ENCODE measurements at places on chromosomes 7 and 10.

DNA sequence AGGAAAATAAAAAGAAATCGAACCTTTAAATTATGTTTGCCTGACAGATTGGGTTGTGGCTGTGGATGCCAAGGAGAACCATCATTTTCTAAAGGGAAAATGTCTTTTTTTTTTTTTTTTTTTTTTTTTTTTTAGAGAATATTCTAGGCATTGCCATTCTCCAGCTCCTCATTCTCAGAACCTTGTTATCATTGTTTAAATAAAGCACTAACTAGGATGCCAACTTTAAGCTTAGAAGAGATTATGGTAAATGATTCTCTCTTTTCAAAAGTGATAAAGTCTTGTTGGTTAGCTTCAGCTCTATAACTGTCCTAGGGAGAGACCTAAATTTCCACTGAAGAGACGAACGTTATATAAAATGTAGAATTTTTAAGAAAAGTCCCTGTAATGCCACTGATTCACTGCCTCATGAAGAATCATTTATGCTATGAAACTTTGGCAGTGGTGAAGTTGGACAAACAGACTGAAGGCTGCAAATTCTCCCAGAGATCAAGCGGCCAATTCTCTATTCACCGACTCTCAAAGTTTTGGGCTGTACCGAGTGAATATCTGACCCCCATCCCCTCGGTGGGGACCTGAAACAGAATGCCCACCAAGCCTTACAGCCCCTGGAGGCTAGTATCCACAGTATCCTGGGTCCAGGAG, 207.9 kb upstream of the PITRM1 start:
- DNase-seq, result no peak

GRCh38 chr10:118595064-118595420, 406 bp downstream of the PRLHR start:
- no peak for DNase-seq

DNA sequence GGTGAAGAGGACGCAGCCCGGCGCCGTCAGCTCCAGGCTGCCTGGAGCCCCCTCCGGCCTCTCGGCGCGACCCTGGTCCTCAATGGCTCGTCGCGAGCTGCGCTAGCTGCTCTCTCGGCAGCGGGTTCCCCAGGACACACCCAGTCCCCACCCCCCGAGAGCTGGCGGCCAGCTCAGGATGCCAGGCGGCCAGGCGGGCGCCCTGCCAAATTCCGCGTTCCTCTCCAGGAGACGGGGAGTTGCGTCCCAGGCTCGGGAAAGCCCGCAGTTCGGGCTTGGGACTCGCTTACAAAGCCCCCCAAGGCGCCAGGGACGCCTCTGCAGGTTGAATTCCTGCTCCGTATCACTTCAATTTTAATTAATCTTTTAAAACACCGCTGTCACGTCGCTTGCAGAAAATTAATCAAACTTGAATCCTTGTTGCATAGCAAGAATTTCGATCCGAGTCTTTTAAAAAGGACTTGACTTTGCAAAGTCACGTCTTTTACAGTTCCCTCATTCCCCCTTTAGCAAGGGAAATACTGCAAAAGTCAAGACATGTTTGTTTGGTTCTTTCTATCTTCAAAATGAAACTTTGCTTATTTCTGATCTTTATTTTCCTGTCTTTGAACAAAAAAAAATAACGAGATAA, 28.2 kb downstream of the SKIDA1 start:
- DNase-seq, result peak; percentile 94

DNA sequence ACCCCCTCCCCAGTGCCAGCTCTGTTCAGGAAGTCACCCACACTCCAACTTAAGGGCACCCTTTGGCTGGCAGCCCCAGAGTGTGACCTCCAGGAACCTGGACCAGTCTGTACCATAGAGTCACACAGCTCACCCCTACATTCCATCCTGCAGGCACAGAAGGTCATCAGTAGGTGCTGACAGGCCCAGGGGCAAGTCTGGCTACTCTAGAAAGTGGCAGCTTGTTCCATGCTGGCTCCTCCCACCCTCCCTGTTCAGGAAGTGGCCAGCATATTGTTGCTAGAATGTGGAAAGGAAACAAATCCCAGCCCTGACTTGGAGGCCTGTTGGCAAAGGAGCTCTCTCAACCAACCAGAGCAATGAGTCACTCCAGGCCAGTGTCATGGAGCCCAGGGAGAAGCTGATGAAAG, 3.2 kb upstream of the NCOA4 start:
- no peak for DNase-seq

GRCh38 chr10:48496831-48497779, 107.8 kb downstream of the ARHGAP22 start:
- peak; percentile 57 for DNase-seq

GRCh38 chr7:15527648-15528047, 34.2 kb downstream of the AGMO start:
- DNase-seq, result no peak

- no peak for DNase-seq
Observed at GRCh38 chr7:103134836-103135554, 13.9 kb downstream of the NAPEPLD start.

DNA sequence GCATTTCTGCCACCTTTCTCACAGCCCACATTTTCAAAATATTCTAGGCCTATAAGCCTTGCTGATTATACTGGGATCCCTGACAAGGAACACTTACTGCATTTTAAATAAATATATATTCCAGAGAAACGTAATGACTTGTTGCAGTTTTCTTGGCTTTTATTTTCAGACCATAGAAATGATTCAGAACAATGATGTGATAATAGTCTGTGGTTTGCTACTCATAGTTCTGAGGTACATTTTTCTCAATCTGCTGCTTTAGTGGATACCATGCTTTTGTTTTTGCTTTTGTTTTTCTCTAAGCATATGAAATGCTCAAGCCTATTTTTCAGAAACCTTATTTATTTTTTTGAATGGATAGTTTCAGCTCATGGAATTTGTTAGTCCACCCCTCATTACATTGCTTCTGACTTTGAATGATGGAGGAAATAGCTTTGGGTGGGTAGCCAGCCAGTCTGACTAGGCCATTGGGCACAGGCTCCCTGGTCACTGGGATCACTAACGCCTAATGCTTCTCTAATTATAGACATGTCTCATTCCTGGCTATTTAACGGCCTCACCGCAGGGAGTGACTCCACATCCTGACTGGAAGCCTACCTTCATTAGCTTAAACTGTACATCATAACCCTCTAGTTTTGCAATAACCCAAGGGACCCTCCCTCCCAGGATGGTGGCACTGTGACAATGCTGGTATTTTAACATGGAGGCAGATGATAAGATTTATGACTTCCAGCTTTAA, 66.1 kb downstream of the MBL2 start:
- DNase-seq, result no peak

- DNase-seq, result peak; percentile 75
Observed at GRCh38 chr7:100705320-100705752, 585 bp upstream of the POP7 start.

GRCh38 chr7:117493460-117493859, 13.6 kb downstream of the CFTR start:
- no peak for DNase-seq

DNA sequence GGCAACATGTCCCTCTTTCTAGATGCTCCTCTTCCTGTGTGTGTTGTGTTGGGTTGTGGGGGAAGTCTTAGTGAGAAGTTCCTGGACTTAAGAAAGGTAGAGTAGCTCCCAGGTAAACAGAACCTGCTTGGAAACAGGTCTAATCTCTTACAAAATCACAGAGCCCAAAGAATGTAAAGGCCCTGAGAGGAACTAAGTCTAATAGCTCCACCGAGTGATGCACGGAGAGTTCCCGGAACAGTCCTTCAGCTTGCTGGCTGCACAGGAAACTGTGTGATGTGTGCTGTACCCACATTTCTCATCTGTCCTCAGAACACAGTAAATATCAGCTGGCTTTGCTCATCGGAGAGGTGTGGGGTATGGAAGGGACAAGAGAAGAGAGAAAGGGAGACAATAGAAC, 182.6 kb upstream of the LYZL1 start:
- DNase-seq, result no peak

DNA sequence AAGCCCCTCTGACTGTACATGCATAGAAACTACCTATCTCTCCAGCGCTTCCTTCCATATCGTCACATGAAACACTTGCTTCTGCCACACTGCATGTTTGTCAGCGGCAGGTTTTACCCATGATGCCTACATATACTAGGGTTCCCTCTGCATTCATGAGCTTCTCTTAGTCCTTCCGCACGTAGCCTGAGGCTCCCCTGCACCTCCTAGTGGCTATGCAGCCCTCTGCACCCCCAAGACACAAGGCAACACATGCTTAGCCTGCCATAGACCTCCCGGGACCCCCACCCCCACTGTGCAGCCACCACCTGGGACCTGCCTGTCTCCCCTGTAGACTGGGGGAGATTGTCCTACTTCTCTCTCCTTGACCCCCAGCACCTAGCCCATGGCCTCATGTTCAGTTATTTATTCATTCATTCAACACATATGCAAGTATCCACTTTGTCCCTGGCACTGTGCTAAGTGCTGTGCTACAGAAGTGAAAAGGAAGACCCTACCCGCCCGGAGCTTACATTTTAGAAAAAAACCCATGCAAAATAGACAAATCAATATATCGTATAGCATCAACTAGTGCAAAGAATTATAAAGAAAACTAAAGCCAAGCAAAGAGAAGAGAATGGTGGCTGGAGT, 23.5 kb downstream of the TMEM273 start:
- DNase-seq, result no peak

- peak; percentile 84 for DNase-seq
Observed at GRCh38 chr10:78960316-78960800, 108.4 kb upstream of the ZMIZ1 start.

GRCh38 chr7:1562116-1562515, 6.1 kb upstream of the TMEM184A start:
- DNase-seq, result no peak

DNA sequence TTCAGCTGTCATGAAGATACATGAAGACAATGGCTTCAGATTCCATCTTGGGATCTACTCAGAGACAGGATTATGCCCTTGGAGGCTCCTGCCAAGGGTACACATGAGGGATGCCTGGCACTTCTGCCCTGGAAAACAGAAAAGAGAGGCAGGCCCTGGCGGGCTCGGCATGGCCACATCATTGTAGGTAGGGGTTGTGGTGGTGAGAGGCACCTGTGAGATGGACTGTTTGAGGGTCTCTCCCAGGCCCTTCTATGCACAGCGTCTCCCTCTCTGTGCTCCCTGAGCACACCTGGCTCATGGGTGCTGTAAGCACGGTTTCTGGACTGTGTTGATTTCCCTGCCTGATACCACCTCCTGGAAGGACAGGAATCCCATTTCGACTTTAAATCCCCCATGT, 304.3 kb downstream of the GLRX3 start:
- DNase-seq, result peak; percentile 26

- no peak for DNase-seq
Observed at GRCh38 chr7:14687241-14687640, 215.3 kb downstream of the DGKB start.

- DNase-seq, result no peak
Observed at GRCh38 chr10:71974489-71975021, 10.4 kb downstream of the CHST3 start.

DNA sequence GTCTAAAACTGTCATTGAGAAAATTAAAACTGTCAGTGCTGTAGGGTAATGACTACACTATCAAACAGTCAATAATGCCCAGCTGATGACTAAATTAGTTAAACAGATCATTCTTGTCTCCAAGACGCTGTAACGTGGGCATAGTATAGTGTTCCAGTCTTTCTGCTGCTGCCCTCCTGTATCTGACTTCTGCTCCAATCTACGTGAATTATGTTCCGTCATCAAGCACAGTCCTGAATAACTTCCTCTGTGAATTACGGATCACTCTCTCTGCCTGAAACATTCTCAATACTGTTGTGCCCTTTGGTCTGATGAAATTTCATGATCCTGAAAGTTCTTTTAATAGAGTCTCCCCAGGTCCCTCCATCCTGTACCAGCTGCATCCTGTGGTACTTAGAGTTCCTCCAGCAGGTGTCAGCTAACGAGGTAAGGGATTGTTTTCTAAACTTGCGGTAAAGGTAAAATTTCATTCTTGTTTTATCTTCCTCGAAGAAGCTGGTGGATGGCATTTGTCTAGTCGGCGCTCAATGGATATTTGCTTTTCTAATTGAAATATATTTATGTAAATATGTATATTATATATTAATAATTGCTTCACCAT, 393.5 kb upstream of the ADARB2 start:
- DNase-seq, result no peak

- no peak for DNase-seq
Observed at GRCh38 chr7:101226721-101227120, 8.8 kb downstream of the ZNHIT1 start.

DNA sequence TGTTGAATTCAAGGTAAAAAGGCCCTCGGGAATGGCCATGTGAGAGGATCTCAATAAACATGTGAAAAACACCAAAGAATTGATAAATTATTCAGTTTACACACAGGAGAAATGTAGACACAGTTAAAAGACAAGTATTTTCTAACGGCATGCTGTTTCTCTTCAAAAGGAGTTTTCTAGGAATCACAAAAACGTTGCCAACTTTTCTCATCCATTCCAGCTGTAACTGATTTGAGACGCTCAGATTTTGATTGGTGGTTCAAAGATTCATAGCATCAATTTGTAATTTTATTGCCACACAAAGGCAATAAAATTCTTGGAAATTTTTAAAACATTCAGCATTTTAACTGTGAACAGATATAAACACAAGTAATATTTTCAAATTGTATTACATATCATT, 384.9 kb upstream of the PFKP start:
- no peak for DNase-seq

DNA sequence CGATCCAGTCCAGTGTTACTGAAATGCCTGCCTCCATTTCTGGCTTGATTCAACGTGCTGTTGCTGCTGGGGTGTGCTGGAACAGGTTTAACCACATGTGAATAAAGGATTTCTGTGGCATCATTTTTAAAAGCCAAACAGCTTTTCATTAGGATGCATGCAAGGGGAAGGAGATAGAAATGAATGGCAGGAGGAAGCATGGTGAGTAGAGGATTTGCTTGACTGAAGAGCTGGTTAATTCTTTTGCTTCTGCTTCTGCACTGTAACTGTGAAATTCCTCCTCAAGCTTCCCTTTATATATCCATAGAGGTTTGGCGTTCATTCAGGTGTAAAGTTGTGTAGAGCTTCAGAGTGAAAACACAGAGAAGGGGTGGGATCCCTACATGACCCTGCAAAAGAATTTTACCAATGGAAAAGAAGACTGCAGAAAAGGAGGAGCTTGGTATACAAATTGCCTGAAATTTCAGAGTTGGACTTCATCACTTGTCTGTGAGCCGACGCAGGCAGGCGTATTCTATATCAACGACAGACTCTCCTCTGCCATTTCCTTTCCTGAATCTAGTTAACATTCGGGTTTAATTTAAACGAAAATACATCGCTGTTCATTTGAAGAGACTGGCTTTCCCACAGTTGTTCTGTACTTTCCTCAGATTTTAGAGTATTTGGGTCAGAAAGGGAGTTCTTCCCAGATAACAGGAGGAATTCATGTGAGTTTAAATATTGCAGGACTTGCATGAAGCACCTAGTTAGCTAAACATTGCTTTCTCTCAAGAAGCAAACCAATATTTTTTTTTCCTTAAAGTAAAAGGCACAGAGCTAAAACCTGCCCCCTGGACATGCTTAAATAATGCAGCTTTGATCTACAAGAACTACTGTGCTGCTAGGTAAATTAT, at the start of gene SOSTDC1:
SOSTDC1 (minus strand) TSS at position 270 of the 893 bp plus-strand sequence; CDS start at position 200, 70 bp downstream.
- DNase-seq, result no peak

- no peak for DNase-seq
Observed at GRCh38 chr7:129271500-129272355, 46.9 kb downstream of the AHCYL2 start.

GRCh38 chr10:74753442-74754211, 72.8 kb upstream of the KAT6B start:
- DNase-seq, result no peak

GRCh38 chr7:18165166-18165565, 137.5 kb upstream of the PRPS1L1 start:
- DNase-seq, result no peak

GRCh38 chr10:6401558-6402348, 178.3 kb downstream of the PRKCQ start:
- DNase-seq, result peak; percentile 88
